ENCODE measurements at places on chromosomes 16 and 17.

- no peak for DNase-seq
Measured at GRCh38 chr17:41686281-41686680, 2.4 kb upstream of the EIF1 start.

DNA sequence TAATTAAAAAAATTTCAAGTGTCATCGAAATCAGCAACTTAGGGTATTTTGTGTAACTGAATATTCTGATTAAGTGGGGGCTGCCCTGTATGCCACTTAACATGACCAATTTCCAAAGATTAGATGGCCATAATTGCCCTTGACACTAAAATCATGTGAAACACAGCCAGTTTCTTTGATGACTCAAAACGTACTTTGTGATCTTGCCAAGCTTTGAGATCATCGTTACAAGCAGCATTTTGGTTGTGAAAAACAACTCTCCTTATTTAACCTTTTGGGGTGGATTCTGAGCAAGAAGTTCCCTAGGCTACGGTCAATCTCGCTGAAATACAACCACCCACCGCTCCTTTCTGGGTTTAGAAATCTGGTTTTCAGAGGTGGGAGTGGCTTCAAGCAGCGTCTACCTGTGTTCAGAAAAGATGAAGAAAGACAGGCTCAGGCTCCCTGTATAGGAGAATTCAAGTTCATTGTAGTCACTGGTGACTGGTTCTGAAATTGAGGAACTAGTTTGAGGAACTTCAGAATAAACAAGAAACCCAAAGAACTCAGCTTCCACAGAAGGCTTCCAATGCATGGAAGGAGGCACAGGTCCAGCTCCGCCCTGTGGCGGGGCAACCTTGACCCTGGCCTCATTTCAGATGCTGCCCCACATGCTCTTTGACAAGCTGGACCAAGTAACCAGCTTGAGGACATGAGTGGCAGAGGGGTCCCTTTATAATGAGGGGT lies 9.4 kb downstream of the MAP3K14 start:
- no peak for DNase-seq

DNA sequence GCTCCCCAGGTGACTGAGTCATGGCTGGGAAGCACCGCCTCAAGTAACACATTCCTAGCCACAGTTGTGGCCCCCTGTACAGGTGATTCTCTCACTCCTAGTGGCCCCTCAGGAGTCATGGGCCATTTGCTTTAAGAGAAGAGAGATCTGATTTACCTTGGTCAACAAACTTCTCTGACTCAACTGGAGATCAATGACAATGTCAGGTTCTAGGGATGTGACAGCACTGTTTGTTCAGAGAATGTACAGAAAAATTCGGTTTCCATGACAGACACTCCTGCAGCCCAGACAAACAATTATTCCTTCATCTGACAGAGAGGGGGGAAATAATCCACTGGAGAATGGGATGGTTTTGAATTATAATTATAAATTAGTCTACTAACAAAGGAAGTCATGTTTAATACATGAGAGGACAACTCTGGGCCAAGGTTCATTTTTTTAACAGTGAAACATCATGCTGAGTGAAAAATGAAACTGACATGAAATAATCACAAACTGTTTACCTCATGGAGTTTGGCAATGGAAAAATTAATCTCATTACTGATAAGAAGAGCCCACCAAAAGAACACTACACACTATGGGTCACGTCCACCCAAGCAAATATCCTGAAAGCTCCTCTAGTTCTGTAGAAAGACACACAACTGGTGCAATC lies 9.7 kb downstream of the ERN1 start:
- no peak for DNase-seq

GRCh38 chr17:34579017-34579946 lies at the start of gene TMEM132E:
Gene TMEM132E (plus strand): TSS chr17:34579582. CDS start chr17:34581077, 1,495 bp downstream.
- DNase-seq = peak; percentile 63

All from RPMI8226 (cell line).